Occipital lobe (tissue), 3 donors: ENCODE measurements at places on chromosomes 5 and 9. TPM values are rescaled to one million over a fixed set of nuclear protein-coding genes. Genes with fewer than 3 reads are reported as not detected.

Gene ZNF782
- total RNA-seq = 41.2 TPM

Gene PTPDC1
- total RNA-seq = 20.0 TPM

Gene SLC6A19
- not detected for total RNA-seq

Gene SYNPO
- total RNA-seq = 5.8 TPM

Gene ANKRD34B
- total RNA-seq = 0.16 TPM

Gene REEP2
- 71.0 TPM for total RNA-seq

Gene AMBP
- 1.6 TPM for total RNA-seq

Gene CREBRF
- total RNA-seq = 39.8 TPM

Gene PRSS3
- not detected for total RNA-seq

Gene FOXD1
- total RNA-seq = 0.94 TPM

Gene ANKRD31
- 0.94 TPM for total RNA-seq

Gene NEUROG1
- 1.1 TPM for total RNA-seq

GRCh38 chr9:90741036-90741435 lies 60.6 kb upstream of the SYK start:
- DNase-seq = no peak

GRCh38 chr9:83327323-83327722 lies 210.9 kb downstream of the FRMD3 start:
- DNase-seq = no peak

- DNase-seq = no peak
Observed at GRCh38 chr5:82991678-82992323, 85.4 kb downstream of the TMEM167A start.

- DNase-seq = no peak
Observed at GRCh38 chr5:90955001-90955635, 396.5 kb downstream of the ADGRV1 start.

GRCh38 chr5:152642880-152643279 lies 237.8 kb upstream of the NMUR2 start:
- DNase-seq = no peak

DNA sequence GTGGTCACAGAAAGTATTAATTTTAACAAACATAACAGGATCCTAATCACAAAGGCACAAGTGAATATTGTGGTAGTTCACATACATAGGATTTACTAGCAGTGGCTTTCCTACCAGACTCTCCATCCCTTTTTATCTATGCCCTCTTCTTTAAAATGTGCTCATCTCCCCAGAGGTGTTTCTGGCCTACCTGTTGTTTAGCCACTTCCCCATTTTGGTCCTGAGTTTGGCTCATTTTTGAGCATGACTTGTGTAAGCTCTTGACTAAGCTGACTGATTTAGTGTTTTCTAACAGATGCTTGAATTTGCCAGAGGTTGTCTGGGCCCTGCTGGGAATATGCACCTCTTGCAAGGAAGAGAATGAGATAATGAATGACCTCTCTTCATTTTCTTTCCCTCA lies 517.7 kb upstream of the CLINT1 start:
- DNase-seq = no peak

- no peak for DNase-seq
Observed at GRCh38 chr5:172636279-172637050, 4.6 kb upstream of the NEURL1B start.

DNA sequence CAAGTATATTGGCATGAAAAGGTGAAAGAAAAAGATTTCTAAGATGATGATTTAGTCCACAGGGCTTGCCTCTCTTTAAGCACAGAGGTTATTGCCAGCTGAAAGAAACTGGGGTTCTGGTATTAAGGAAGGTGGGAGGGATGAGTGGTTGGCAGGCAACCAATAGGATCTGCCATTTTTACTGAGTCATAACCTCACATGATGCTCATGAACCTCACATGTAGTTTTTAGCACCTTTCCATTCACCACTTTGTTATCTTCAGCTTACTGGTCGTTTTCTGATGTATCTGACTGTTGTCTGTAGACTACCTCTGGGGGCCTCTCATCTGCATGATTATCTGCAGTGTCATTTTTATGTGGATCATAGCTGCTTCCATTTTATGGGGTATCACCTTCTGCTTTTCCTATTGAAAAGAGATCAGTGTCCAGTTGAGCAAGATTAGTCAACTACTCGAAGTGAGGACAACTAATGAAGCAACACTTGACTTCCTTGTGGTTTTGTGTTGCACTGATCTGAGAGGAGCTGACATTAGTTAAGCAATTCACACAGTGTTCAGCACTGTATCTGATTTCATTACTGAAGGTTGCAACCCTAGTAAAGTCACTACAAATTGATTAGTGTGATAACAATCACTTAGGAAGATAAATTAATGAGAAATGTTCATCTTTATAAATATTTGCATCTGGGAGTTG lies 186.3 kb downstream of the SGCD start:
- no peak for DNase-seq

- peak; percentile 32 for DNase-seq
Observed at GRCh38 chr5:178234750-178235587, 2.4 kb upstream of the PHYKPL start.

GRCh38 chr5:179827680-179828079 lies 7.0 kb downstream of the SQSTM1 start:
- no peak for DNase-seq

DNA sequence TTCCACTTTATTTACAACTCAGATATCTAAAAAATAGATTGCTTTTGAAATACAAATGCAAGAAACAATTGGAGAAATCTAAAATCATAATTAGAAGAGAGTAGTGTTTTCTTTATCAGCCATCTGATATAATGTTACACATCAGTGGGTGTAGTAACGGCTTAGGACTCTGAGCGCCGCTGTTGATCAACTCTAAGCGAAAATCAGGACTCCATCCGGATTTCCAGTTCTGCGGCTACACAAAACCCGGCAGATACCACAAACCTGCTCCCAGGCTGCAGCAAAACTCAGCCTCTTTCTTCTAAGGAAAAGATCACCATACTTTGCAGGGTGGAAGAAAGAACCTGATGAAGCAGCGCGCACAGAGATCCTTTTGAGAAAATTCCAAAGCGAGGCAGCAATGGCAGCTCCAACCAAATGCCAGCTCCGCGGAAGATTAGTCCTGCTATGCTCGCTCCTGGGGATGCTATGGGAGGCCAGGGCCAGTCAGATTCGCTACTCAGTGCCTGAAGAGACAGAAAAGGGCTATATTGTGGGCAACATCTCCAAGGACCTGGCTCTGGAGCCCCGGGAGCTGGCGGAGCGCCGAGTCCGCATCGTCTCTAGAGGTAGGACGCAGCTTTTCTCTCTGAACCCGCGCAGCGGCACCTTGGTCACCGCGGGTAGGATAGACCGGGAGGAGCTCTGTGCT lies at the start of gene PCDHGA9:
Gene PCDHGA9, plus strand, starts transcription at position 226 of the 691 bp plus-strand sequence. Its CDS starts 175 bp downstream, at position 401.
- no peak for DNase-seq

GRCh38 chr5:10607023-10607665 lies 43.3 kb downstream of the ANKRD33B start:
- DNase-seq = no peak

DNA sequence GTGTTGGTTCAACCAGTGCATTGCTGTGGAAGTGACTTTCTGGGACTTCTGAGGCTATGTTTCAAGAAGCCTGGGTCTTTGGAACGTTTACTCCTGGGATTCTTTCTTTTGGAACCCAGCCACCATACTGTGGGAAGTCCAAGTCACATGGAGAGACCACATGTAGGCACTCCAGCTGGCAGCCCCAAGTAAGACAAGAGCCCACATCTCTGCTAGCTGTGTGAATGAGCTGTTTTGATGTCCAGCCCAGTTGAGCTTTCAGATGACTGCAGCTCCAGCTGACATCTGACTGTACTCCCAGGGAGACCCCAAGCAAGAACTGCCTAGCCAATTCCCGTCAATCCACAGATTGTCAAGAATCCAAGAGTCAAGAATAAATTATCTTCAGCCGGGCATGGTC lies 60.1 kb upstream of the SPATA31D4 start:
- no peak for DNase-seq

- DNase-seq = peak; percentile 5
Observed at GRCh38 chr9:86407022-86407421, 52.8 kb upstream of the TUT7 start.

DNA sequence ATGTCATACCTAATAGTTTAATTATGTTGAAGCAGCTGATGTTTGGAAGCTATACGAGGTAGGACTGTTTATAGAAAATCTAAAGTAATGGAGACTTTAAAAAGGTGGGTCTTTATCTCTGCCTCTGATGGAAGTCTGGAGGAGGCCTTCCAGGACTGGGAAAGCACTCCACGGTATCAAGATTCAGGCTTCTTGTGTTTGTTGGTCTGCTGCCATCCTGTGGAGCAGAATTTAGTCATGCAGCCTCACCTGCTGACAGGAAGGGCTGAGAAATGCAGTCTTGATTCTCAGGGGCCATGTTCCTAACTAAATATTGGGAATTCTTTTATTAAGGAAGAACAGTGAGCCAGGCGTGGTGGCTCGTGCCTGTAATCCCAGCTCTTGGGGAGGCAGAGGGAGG lies 15.9 kb downstream of the SPDL1 start:
- no peak for DNase-seq

- DNase-seq = no peak
Observed at GRCh38 chr5:34031117-34031516, 11.9 kb downstream of the C1QTNF3 start.

- no peak for DNase-seq
Observed at GRCh38 chr5:154215571-154216325, 25.2 kb downstream of the GALNT10 start.

- no peak for DNase-seq
Observed at GRCh38 chr5:159864885-159865691, 51.2 kb upstream of the ADRA1B start.

- no peak for DNase-seq
Observed at GRCh38 chr5:176535101-176535663, 2.0 kb downstream of the RNF44 start.

GRCh38 chr9:83238871-83239640 lies 176.1 kb upstream of the RASEF start:
- DNase-seq = no peak

DNA sequence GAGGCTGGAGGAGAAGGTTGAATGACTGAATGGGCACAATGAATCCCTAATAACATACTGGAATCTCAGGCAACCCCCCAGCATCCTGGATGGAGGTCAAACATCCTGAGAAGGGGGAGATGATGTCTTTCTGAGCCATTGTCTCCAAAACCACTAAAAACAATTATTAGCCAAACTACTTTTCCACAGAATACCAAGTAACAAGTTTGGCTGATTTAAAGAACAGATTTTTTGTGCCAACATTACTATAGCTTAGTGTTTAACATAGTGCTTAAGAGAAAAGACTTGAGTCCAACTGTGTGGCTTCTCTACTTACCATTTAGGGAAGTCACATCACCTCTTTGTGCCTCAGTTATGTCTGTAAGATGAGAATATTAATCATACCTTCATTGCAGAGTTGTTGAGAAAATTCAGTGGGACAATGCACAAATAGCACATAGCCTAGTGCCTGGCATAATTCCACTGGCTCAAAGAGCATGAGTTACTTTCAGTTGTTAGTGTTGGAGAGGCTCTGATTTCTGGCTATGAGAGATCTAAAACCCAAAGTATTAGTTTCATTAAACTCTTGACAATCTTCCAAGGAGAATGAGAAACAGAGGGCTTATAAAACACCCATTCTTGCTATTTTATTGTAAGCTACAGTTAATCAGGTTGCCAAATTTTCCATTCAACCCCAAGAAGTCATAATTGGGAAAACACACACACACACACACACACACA lies 111.3 kb upstream of the NR3C1 start:
- no peak for DNase-seq

DNA sequence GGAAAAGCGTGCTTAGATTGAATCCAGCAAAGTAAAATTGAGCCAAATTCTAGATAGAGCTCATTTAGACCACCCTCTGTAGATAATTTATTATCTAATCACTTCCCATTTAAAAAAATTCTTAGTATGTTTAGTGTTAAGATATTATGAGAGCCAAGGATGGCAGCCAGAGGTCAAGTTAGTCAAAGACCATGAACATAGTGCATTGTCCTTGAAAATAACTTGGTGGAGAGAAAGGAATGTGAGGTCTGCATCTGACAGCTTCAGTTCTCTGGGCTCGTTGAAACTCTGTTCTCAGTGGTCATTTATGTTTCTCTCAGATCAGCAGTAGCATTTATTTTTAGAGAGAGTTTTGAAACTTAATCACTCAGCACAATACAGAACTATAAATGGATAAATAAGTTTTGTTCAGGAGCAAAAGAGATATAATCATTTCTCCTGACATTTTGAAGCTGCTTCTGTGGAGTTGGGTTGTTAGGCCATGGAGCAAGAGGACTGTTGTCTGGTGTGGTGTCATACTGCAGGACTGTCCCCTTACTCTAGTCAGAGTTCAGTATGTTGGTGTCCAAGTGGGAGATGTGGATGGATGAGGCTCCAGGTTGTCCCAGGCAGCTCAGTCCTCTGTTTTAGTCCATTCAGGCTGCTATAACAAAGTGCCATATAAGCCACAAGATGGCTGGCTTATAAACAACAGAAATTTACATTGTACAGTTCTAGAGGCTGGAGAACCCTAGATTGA lies 337.7 kb downstream of the FBXL7 start:
- DNase-seq = no peak

DNA sequence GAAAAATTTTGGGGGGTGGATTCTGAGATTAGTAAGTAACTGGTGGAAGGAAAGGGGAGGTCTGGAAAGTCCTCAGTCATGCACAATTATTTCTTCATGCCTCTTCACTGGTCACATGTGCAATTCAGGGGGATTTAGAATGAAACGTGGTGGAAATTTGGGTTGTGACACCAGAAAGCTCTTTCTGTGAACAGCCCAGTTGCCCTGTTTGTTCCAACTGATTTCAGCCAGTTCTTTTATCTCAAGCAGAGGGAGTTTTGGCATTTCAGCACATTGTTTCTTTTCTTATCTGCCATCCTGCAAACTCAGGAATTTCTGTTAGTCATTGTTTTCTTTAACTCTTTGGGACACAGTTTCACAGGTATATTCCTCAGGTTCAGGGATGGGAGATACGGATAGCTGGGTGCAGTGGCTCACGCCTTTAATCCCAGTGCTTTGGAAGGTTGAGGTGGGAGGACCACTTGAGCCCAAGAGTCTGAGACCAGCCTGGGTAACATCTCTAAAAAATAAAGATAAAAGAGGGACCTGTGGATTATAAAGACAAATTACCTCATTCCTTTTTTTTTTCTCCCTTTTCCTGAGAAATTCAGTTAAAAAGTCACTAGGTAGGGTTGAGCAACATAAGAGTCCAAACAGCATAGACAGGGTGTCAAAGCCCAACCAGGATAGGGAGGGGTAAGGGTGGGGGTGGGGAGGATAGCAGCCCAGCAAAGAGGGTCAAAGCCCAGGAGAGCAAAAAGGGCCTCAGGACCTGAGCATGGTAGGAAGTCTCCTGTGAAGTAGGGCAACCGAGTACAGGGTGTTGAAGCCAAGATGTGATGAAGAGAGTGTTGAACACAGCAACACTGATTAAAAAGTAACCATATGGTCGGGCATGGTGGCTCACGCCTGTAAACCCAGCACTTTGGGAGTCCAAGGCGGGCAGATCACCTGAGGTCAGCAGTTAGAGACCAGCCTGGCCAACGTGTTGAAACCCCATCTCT lies 5.4 kb upstream of the B4GALT1 start:
- DNase-seq = no peak

GRCh38 chr5:179612577-179613459 lies 10.7 kb downstream of the HNRNPH1 start:
- DNase-seq = no peak

GRCh38 chr5:126965061-126965475 lies 65.3 kb downstream of the MARCHF3 start:
- no peak for DNase-seq
